ENCODE measurements at places on chromosomes 11 and 22.

DNA sequence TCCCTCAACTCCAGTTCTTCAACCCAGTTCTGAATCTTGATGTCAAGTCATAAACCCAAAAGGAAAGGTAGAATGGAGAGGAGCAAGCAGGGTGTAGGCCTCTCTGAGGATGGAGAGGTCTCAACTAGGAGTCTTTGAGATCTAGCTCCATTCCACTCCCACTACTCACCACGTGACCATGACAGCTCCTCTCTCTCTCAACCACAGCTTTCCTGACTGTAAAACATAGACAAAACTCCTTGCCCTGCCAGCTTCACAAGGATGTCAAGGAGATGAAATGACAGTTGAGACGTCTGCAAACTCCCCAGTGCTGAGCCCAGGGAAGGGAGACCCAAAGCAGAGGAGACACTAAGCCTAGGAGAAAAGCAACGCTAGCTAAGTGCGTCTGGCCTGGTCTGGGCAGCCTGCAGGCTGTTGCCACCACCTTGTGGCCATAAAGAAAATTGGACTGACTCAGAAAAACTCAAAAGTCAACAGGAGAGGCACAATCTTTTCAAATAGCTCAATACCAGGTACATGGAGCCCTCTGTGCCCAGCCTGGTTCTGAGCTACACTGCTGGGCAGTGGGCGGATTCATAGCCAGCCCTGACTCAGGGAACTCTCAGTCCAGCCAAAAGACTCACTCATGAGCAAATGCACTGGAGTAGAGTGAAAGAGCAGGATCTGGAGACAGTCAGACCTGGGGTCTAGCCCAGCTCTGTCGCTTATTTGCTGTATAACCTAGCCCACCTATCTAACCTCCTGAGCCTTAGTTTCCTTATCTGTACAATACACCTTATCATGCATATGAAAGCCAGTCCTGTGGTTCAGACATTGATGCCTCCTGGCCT, 3.4 kb downstream of the CLPB start:
- DNase-seq = peak; percentile 67

- DNase-seq = no peak
Measured at GRCh38 chr11:75543806-75544205, 18.1 kb upstream of the GDPD5 start.

DNA sequence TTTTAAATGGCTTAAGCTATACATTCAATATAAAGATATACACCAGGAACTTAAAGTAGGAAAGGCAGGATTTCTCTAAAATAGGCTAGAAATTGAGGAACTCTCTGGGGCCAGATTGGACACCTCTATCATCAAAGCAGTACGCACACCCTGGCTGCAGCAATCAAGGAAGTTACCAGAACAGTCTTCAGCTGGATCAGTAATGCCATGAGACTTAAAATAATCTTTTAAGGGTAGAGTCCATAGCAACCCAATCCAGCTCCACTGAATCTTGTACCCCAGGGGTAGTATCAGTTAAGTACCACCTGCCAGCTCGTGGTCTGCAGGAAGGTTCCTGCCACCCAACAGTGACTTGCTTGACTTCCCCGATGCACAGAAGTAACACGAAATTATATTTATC, 3.0 kb downstream of the RDX start:
- DNase-seq = no peak

- DNase-seq = no peak
Measured at GRCh38 chr11:123740787-123741158, 687 bp downstream of the ZNF202 start.

Data from astrocyte of the spinal cord (primary cell).